ENCODE measurements at places on chromosomes 7 and 10.

DNA sequence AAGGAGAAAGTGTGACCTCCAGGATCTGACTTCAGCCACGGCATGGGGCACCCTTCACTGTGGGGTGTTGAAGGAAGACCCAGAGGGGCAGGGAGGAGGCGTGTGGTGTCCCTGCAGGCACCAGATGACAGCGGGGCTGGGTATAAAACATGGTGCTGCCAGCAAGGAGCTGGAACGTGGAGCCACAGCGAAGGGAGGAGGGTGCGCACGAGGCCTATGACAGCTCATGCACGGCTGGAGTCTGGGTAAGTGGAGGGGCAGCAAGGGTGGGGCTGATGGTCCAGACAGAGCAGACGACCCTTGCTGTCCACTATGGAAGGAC is 27.8 kb upstream of the FOXL3 start:
- DNase-seq, result no peak

GRCh38 chr10:30494558-30494957 is 60.6 kb downstream of the MAP3K8 start:
- DNase-seq, result no peak

- DNase-seq, result no peak
Measured at GRCh38 chr10:4050061-4050460, 265.1 kb upstream of the KLF6 start.

- no peak for DNase-seq
Measured at GRCh38 chr10:14384116-14384730, 53.5 kb upstream of the FRMD4A start.

GRCh38 chr10:32437334-32437733 is 8.6 kb upstream of the CCDC7 start:
- DNase-seq, result no peak

DNA sequence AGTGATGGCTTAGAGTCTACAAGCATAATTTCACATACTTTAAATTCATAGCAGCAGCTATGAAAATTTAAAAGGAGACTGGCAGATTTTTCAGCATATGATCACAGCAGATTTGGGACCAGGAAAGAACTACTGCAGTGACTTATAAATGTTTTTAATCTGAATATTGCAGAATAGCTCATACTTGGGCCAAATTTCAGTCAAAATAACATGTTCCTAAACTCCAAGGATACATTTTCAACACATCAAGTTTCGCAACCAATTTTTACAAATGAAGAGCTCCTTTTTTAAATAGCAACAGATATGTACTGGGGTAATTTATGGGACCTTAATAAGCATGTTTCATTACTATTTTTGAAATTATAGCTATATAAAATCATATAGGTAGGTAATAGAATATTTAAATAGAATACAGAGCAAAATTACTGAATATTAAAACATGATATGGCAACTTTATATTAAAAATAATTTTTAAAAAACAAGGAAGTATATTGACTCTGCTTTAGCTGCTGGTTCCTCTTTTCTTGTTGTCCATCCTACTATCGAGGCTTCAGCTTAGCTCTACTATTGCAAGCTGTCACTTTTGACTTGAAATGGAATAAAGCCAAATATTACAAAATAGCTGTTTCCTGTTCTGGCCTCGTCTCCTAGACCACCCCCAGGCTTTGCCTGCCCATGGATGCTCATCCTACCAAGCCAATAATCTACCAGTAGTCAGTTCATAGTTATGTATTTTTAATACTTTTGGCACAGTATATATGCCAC is 123.1 kb downstream of the NRBF2 start:
- DNase-seq, result peak; percentile 84

- peak; percentile 23 for DNase-seq
Measured at GRCh38 chr10:132544744-132545658, 7.4 kb downstream of the INPP5A start.

DNA sequence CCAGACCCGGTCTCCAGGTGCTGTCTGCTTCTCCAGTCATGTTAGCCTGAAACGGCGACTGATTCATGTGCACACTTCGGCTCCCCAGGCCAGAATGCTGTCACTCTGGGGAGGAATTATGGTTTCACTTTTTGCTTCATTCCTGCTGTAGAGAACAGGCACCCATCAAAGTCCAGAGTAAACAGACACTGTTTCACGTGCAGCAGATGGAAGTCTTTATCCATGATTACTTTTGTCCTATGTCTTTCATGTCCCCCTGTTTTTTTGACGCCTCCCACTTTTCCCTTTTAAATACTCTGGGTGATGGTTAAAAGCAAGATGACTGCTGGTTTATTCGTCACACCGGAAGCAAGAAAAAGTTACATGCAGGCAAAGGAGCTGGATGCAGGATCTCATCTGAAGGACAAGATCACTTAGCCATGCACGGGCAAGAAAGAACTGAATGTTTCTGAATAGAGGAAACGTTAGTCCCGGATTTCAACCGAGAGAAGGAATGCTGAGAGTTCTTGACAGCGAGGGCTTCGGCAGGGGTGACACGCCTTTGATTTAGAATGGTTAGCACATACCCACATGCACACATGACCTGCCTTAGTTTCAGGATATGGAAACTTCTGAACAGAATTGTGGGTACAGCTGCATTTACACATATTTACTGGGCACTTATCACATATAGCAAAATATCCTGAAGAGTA is 250.0 kb upstream of the KLF6 start:
- DNase-seq, result peak; percentile 57

DNA sequence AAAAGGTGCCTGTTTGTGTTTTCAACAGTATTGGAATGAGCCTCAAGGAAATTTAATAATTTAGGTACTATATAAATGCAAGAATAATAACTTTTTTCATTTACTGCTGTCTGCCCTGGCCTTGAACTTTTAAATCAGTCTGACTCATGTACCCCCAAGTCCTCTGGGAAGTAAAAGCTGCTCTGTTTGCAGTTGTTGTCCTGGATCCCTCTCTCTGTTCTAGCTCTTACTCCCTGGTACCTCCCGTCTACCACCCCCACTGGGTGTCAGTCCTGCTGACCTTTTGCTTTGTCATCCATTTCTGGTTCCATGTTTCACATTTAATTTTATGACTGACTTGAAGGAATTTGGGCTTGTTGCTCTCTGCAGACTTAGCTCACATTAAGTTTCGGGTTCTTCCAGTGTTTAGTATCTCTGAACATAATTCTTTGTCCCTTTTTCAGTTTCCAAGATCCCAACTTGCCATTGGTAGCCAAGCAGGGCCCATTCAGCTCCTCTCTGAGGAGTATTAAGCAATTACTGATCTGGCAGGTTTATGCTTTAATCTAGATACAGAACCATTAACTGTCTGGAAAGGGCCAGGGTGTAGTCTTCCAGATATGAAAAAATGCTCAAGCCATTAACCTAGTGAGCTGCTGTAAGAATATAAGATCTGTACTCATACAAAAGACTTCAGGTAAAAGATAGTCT is 208.7 kb upstream of the FAM3C start:
- DNase-seq, result no peak

GRCh38 chr7:117113871-117114270 is 160.6 kb downstream of the ST7 start:
- DNase-seq, result no peak

- no peak for DNase-seq
Measured at GRCh38 chr7:157865351-157866165, 528.8 kb downstream of the DNAJB6 start.

GRCh38 chr10:23073527-23073926 is 21.9 kb upstream of the MSRB2 start:
- no peak for DNase-seq

- no peak for DNase-seq
Measured at GRCh38 chr7:44062180-44062902, 3.0 kb downstream of the PGAM2 start.

GRCh38 chr7:81693080-81693479 is 76.8 kb downstream of the HGF start:
- no peak for DNase-seq

DNA sequence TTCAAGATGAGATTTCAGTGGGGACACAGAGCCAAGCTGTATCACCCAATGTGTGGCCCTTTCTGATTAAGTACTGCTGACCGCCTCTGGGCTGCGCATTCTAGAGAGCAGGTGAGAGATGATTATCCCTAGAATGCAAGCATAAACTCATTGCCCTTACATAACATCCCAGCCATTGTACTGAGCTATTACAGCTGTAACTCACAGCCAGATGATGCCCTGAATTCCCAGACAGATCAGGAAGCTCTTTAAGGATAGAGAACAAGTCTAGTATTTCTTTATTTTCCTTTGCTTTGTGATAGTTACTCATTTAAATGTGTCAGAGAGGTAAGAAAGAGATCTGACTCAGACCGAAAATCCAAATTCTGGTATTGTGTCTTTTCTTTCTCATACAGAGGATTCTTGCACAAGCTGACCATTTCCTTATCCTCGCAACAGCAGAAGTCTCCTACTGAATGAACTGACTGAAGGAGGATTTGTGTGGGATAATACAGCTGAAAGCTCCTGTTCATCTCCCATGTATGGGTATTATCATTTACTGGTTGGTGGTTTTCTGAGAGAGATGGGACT is 58.4 kb downstream of the ZNF22 start:
- peak; percentile 93 for DNase-seq

DNA sequence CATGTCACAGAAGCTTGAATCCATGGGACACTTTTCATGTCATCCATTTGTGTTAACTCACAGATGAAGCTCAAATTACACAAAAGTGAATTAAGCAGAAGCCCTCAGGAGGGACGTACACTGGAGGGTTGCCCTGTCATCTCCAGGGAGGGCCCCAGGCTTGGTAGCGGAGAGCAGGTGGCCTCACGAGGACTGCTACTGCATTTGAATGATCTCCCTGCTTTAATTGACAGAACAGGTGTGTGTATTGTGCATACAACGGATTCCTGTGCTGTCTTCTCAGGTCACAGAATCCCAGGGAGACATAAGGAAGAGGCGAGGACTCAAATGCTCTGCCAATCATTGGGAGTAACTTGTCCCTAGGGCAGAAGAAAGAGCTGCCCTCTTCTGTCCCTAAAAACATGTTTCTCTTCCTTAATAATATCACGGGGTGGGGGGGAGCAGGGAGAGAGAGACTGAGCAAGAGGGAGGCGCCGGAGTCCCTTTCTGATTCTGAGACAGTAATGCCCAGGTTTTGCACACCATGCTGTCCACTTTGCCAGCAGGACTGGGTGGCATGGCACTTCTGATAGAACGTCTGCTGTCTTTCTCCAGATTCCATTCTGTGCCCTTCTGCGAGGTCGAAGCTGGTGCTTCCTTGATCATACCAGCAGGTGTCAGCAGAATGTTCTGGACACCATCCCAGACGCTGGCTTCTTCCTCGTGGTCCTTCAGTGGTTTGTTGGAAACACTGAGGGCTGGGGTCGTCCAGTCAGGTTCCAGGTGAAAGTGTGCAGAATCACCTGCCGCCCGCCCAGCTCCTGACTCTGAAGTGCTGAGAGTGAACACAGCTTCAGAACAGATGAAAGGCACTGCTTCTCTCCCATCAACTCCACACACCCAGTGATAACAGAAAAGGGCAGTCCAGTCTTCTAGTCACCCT is 26.2 kb upstream of the RASGEF1A start:
- DNase-seq, result peak; percentile 52

DNA sequence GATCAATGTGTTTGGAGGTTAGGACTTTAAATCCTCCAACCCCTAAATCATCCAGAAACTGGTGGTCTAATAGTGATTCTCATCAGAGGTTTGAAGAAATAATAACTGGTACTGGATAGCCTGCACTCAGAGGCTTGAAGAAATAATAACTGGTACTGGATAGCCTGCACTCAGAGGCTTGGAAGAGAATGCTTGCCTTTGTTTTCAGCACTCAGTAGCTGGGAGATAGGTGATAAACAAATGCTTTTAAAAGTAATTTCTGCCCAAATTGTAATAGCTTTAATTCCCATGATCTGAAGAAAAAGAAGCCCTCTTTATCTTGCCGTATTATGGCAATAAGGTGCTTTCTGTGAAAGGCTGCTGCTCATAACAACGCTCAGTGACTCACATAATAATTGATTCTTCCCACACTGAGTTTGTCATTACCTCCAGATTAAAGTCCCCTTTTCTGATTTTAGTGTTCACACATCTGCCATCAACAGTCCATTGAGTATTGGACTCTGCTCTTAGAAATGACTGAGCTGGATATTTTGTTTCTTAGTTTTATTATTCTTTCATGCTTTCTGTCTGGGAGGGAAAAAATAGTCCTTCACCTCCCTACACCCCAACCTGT is 112.3 kb upstream of the PHYHIPL start:
- no peak for DNase-seq

DNA sequence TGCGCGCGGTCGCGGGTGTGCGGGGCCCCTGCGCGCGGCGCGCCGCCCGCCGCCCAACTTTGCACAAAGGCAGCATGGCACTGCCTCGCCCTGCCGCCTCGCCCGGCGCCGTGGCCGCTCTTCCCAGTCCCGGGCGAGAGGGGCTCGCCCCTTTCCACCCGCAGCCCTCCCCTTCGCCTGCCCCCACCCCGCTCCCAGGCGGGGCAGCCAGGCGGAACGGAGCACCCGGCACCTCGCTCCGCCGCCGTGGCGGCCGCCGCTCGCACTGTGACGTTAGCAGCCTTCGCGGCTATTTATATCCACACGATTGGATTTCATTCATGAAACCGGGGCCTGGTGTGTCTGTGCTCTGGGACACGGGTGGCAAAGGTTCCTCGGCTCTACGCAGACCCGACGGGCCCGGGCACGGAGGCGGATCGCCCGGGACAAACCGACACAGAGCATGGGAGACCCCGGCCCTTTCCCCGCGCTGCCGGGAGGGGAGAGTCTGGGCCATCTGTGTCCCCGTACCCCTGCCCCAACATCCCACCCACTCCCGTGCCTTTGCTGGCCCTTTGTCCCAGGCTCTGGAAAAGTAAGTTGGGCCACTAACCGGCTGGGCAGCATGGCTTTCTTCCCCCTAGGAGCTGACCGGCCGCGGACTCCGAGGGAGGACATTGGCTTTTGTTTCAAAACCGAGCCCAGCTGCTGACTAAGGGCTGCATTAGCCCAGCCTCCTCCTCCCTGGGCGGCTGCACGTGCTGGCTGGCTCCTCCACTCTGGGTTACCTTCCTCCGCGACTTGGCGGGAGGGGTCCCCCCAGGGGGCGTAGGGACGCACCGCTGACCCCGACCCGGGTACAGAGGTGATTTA is at the start of gene RHOBTB1:
Gene RHOBTB1 (minus strand): TSS at position 128 of the 852 bp plus-strand sequence. CDS start 32,643 bp downstream, outside the sequence.
- peak; percentile 60 for DNase-seq

GRCh38 chr7:153934629-153935028 is 117.6 kb upstream of the DPP6 start:
- DNase-seq, result no peak

DNA sequence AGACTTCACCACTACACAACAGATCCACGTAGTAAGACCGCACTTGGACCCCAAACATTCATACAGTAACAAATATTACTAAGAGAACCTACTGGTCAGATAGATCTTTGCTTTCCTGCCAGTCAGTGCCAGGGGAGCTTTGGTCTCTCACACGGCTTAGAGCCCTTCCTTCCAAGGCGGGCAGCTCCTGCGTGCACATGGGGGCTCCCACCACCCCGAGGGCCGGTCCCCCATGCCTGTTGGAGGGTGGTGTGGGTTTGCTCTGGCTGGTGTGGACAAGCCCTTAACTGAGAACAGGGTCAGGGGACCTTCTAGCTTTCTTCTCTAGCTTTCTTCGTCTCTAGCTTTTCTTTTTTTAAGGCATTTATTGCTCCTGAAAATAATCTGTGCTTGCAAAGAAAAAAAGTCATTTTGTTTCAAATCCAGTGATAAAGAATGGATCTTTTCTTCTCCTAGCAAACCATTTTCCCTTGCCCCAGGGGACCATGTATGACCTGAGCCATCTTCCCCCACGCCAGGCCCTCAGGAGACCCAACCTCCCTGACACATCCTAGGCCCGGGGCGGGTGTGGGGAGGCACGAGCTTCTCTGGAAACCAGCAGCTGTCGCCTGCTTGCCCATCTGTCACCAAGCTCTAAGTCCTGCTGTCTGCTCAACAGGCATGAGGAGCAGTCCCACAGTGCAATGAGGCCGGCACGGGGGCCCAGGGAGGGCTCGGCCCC is 591.1 kb downstream of the PTPRN2 start:
- no peak for DNase-seq

Measured in inflammatory macrophage treated with lipopolysaccharide for 4 hours (primary cell).